ENCODE measurements at places on chromosomes 2 and 18.

GRCh38 chr2:203461746-203462145 lies 73.4 kb downstream of the RAPH1 start:
- no peak for DNase-seq

- no peak for DNase-seq
Measured at GRCh38 chr2:191625446-191625845, 52.5 kb upstream of the NABP1 start.

DNA sequence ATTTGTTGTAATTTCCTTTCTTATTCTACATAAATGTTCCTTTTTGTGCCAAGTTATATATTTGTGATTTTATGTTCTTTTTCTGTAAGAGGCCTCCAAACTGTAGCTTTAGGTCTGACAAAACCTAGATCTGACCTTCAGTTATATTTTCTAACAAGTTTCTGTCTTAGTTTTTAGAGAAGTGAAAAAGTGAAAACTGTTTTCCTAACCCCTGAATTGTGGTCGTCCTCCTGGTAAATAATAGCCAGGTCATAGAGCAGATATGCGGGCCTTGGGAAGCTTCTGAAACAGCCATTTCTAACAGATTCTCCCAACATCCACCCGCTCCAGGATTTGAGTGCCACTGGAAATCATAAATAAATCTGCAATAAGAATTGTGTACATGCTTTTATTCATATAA lies 398.4 kb upstream of the CWC22 start:
- DNase-seq = no peak

DNA sequence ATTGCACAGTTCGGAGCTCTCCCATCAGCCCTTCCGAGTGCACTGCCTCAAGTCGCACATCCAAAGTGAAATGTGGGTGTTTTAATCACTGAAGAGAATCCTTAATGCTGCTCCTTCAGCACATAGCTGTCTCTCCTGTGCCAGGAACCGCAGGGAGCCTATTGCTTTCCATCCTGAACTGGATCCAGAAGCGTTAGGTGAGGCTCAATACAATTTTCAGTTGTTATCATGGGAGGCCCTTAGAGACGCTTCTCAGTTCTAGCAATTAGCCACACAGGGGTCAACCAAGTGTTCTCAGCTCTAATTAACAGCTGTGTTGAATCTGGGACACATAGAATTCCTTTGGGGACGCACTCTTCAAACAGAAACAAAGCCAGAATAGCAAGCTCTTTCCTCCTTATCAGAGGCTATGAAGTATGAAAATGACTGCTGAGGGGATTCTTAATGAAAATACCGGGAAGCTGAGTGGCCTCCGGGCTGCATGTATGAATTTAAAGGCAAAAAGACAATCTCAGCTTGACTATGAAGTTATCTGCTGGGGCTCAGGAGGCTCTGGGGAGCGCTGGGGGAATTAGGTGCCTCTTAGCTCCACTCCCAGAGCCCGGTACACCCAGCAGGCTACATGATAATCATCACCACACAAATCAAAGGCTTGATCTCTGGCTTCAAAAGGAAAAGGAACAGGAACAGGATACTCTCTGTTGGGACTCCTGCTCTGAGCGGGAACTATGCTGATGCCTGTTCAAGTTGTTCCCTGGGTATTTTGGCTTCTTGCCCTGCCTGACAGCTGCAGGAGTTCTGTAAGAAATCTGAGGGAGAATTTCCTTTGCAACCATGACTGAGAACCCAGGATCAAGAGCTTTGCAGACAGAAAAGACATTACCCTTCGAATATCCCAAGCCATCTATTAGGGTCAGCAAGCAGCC lies 55.4 kb upstream of the NCOA1 start:
- peak; percentile 59 for DNase-seq

DNA sequence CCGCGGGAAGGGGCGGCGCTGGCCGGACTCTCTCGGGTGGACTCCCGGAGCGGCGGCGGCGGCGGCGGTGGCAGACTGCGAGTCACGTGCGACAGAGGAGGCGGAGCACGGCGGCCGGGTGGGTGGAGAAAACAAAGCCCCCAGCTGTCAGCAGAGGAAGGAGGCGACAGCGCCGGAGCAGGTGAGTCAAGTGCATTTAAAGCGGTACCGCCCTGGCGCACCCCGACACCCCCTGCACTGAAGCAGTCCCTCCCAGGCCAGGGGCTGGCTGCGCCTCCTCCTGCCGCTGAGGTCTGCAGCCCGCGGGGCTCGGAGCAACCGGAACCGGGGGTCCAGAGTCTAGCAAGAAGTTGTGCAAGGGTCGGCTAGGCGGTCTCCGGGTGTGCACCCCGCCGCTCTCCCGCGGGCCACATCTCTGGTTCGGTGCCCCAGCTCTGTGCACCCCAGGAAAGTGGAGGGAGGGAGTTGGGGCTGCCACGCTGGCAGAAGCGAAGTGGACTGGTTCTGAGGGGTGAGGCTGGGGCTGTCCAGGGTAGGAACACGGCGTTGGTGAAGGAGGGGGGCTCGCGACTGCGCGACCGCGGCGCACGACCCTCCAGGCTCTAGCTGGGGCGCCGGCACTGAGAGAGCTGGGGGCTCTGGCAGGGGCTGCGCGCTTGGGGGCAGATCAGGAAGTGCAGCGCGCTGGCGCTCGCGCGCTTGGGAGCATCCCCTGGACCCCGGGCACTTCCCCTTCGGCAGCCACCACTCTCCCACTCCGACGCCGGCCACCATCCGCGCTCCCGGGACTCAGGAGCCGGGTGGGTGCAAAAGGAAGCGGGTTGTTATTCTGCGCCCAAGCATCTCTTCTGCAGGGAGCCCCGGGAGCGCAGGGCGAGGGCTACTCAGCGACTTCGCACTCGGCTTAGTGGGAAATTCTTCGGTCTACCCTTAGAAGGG lies 64.0 kb upstream of the MAPRE2 start:
- DNase-seq = peak; percentile 95

Data from colonic mucosa (tissue), 4 donors.